ENCODE measurements at places on chromosomes 1 and 21.

GRCh38 chr1:56627019-56627635, 18.0 kb upstream of the PRKAA2 start:
- no peak for DNase-seq

GRCh38 chr1:30375156-30375555, 348.2 kb downstream of the MATN1 start:
- DNase-seq = no peak

DNA sequence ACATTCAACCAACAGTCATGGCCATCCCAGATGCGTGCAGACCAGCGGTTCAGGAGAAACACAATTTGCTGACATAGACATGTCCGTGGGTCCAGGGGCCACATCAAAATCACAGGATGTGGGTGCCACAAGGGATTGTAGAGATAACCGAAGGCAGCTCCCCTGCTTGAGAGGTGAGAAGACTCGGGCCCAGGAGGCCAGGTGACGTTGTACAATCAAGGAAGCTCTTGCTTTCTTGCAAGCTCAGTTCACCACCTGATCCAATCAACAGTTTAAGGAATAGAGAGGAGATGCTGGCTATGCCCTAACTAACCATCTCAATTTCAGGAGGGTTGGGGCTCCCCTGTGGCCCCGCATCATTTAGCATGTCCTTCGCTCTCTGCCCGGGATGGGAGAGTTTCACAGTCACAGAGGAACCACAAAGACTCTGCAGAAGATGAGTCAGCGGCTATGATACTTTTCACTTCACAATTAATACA, 19.5 kb downstream of the UBASH3A start:
- DNase-seq = no peak

GRCh38 chr21:22096314-22096713, 1098.1 kb downstream of the NCAM2 start:
- no peak for DNase-seq

DNA sequence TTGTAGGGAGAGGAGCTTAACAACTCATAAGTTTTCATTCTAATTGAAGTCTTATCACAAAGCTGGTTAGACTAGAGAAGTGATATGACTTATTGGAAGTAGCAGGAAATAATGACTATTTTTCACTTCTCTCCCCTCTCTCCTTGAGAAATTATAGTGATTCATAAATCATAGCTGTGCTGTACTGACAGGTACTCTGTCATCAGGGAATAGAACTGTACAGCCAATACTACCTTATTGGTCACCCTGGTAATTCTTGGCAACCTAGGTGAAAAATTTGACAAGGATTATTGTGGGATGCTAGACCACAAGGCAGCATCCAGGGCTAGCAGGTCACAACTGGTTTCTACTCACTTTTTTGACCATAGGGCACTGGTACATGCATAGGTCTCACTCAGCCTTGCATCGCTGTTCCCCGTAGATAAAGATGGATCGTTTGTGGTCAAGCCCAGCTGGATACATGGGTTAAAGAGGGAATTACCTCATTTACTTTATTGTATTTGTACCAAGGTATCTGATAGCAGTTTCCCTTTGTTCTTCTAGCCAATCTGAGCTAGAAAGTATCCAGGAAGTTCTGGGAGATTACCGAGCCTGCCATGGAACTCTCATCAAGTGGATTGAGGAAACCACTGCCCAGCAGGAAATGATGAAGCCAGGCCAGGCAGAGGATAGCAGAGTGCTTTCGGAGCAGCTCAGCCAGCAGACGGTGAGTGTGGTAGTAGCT, 113.6 kb downstream of the MACF1 start:
- DNase-seq = no peak

- DNase-seq = no peak
Measured at GRCh38 chr1:114756009-114756892, 1.5 kb downstream of the CSDE1 start.

All from activated T-helper 1 cell treated with anti-CD3 and anti-CD28 coated beads, Interleukin-2, amount 50 U/mL, for 16 hours (primary cell).